Vagina (tissue), 2 donors: ENCODE measurements at places on chromosomes 16 and 17.

- no peak for DNase-seq
Measured at GRCh38 chr17:17694169-17695081, 13.2 kb downstream of the RAI1 start.

GRCh38 chr16:84396537-84397008, 28.2 kb downstream of the ATP2C2 start:
- no peak for DNase-seq

DNA sequence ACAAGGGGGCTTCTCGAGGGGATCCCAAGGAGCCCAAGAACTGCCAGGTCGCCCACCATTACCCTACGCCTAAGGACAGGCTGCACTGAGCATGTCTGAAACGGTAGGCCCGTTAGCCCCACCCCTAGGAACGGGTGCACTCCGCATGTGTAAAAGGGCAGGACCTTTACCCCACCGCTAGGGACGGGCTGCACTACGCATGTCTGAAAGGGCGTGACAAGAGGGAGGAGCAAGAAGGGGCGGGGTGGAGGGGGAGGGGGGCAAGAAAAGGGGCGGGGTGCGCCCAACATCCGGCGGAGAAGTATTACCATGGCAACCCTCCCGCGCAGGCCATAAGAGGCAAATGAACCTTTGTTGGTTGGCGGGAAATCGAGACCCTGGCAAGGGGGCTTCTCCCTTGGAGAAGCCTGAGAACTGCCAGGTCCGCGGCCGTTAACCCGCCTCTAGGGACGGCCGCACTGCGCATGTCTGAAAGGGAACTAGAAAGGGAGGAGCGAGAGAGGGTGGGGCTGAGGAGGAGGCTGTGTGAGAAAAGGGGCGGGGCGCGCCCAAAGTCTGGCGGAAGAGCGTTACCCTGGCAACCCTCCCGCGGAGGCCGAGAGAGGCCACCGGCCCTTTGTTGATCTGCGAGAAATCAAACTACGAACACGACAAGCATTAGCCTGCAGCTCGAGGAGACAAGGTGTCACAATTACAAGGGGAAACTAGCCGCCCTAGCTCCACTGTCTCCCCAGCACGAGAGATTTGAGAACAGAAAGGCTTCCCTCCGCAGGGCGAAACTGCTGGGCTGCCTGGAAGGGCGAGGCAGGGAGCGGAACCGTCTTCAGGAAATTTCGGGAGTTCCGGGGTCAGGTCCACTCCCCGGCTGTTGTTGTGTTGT, 2046.8 kb downstream of the TP53TG3F start:
- DNase-seq: no peak

GRCh38 chr17:58520843-58521430, 6.5 kb upstream of the MTMR4 start:
- DNase-seq: no peak
